SK-N-DZ (cell line): ENCODE measurements at places on chromosomes 11 and 22.

DNA sequence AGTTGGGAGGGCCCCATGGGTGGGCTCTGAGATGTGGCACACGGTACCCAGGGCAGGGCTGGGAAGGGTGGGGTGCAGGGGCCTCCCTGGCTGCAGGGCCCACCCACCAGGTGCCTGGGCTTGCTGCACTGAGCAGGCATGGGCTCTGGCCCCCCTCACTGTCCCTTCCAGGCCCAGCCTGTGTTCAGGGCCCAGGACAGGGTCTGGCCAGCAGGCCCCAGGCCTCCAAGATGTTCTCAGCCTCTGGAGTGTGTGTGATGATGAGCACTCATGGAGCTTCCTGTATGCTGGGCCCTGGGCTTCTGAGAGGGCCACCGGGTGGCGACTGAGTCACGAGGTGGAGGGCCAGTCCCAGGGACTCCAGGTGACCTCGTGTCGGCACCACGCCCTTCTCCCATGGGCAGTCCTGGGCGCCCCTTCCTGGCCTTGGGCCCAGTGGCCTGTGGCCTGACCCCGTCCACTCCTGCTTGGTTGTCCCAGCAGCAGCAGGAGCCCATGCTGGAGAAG is 55.9 kb upstream of the CCDC188 start:
- DNase-seq: no peak

DNA sequence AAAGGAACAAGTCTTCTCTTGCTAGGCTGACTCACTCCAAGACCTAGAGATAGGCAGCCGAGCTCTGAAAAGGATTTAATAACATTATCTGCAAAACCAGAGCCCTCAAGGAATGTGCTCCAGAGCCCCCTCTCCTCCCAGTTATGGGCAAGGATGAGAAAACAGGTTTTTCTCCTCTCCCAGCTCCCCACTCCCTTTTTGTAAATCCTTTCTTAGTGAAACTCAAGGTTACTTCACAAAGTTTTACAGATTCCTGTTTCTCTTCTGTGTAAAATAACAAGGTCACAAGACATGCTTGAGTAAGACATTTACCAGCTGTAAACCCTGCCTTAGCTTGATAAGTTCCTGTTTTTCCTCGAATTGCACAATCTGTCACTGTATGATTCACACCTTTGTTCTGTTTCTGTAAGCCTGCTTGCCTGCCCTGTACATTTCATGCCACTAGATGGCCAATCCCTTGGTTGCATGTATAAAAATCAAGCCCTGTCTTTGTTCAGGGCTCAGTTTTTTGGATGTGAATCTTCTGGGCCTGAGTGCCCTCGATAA is 489.4 kb downstream of the KCNA4 start:
- DNase-seq: peak; percentile 64

GRCh38 chr22:45683680-45684079 is 12.0 kb downstream of the ATXN10 start:
- DNase-seq: no peak

- no peak for DNase-seq
Observed at GRCh38 chr11:131290185-131290584, 80.2 kb upstream of the NTM start.

GRCh38 chr11:130677486-130678153 is 229.2 kb downstream of the ADAMTS15 start:
- DNase-seq: no peak
